Central memory CD8-positive, alpha-beta T cell (primary cell): ENCODE measurements at places on chromosomes 11 and 22.
A peak's percentile ranks its signal among the peaks of the same experiment; 100 is the strongest.

- no peak overlapping the region for H3K4me3 ChIP-seq
- DNase-seq = no peak
- no peaks in the 10 kb centered on the region for H3K27me3 ChIP-seq
- H3K36me3 ChIP-seq = no peaks in the 10 kb centered on the region
- no peaks in the 10 kb centered on the region for H3K4me1 ChIP-seq
- H3K27ac ChIP-seq = no peak overlapping the region
Observed at GRCh38 chr11:88521399-88521798, 183.9 kb upstream of the CTSC start.

GRCh38 chr22:43481568-43482317, 69.9 kb downstream of the MPPED1 start:
- DNase-seq = no peak
- no peak overlapping the region for H3K4me3 ChIP-seq
- no peak overlapping the region for H3K27ac ChIP-seq
- H3K27me3 ChIP-seq = peaks cover under 1% of the 10 kb centered on the region

DNA sequence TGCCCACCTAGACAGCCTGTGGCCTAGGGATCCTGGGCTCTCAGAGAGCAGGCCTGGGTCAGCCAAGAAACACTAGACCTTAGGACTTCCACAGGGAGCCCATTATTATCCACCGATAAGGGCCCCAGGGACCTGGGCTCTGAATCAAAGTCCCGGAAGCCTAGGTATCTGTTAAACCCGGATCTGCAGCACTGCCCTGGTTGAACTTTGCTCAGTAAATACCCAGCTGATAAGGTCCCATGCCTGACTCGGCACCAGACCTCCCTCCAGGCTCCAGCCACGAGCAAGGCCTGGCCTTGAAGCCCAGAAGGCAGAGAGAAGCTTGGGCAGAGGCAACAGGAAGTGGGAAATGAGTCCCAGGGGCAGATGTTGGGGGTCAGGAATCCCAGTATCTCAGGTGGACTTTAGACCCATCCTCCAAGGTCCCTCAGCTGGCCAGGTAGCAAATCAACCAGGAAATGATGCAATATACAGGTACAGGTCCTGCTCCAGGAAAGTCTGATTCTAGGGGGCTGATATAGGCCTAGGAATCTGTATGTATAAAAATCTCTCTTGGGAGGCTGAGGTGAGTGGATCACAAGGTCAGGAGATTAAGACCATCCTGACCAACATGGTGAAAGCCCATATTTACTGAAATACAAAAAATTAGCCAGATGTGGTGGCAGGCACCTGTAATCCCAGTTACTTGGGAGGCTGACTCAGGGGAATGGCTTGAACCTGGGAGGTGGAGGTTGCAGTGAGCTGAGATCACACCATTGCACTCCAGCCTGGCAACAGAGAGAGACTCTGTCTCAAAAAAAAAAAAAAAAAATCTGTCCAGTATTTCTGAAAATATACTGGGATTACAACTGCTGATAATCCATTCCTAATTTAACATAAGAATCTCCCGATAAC, 18.7 kb downstream of the POU2AF1 start:
- no peak for DNase-seq
- no peak overlapping the region for H3K4me3 ChIP-seq
- no peaks in the 10 kb centered on the region for H3K4me1 ChIP-seq
- no peaks in the 10 kb centered on the region for H3K36me3 ChIP-seq
- no peak overlapping the region for H3K27ac ChIP-seq

DNA sequence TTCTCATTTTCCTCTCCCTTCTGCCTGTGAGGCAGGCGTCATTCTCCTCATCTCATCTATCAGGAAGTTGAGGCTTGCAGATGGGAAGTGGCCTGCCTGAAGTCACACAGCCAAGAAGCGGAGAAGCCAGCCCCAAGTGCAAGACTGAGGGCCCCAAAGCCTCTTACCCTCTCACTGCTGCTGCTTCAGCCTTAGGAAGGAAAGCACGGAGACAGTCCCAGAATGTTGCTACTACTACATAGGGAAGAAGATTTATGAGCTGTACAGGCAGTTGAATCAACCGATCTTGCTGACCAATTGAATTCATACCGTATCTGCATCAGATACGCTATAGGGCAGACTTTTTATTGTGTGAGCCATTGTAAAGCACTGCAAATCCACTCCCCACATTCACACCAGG, 89.0 kb downstream of the CWC15 start:
- no peaks in the 10 kb centered on the region for H3K4me1 ChIP-seq
- H3K27ac ChIP-seq = no peak overlapping the region
- H3K36me3 ChIP-seq = no peaks in the 10 kb centered on the region
- H3K27me3 ChIP-seq = no peaks in the 10 kb centered on the region

- H3K36me3 ChIP-seq = no peaks in the 10 kb centered on the region
- H3K27me3 ChIP-seq = peaks cover 32% of the 10 kb centered on the region
- no peak overlapping the region for H3K4me3 ChIP-seq
- H3K27ac ChIP-seq = no peak overlapping the region
- no peak for DNase-seq
Observed at GRCh38 chr11:9626496-9627394, 37.1 kb upstream of the SWAP70 start.

DNA sequence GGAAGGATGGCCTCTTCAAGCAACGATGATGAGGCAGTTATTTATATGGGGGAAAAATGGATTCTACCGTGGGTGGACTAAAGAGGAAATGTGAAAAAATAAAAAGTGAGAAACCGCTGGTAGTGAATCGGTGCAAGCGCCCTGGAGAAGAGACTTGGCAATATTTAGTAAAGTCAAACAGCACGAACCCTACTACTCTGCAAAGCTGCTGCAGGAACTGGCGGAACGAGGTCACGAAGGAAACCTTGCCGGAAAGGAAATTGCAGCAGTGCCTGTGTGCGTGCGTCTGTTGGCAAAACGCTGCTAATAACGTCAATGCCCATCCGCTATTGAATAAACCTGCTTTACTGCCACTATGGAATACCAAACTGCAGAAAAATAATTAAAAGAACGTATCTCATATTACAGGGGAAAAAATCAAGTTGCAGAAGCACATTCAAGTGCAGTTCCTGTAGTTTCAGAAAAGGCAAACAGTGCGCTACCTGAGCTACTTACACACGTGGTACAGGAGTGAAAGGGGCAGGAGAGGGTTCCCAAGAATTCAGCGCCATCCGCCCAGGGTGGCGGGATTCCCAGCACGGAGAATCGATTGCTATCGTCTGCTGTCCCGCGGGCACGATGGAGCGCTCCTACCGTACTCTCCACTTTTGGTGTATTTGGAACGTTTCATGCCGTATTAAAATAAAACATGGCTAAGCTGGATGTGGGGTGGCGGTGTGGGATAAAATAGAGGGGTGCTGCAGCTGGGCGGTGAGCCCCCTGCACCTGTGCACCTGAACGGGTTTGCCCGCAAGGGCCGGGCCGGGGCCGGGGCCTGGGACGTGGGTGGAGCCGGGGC, 585 bp upstream of the NADSYN1 start:
- H3K4me1 ChIP-seq = peaks cover 69% of the 10 kb centered on the region
- DNase-seq = peak; percentile 40
- H3K27ac ChIP-seq = peak overlapping the region; percentile 75
- H3K27me3 ChIP-seq = no peaks in the 10 kb centered on the region

DNA sequence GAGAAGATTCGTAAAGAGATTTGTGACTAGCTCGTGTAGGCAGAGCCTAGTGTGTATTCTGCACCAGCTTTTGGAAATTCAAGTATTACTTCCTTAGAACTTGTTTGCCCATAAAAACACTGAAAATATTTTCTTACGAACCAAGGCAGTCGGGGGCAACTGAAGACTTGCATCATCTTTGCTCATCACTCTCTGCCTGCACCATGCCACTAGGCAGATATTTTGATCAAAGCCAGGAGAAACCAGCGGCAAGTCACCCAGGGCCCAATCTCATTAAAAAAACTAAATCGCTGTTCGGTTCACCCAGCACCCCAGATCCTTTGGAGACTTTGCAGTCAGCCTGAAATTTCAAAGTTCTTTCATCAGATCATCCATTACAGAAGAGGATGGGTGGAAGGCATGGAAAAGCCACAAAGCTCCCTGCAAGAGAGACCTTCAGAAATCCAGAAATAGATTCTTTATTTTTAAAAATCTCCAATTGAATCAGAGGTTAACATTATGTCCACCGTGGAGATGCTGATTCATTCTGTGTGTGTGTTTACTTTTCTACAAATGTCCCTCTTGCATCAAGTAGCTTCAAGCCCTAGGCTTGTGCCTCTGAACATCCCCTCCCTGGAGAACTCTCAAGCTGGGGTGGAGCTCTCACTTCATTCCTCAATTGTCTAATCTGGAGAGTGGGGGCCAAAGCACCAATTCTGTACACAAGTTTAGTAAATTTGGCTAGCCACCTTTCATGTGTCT, 78.4 kb downstream of the ETS1 start:
- H3K4me1 ChIP-seq = peaks cover 95% of the 10 kb centered on the region
- peaks cover 84% of the 10 kb centered on the region for H3K36me3 ChIP-seq
- H3K27ac ChIP-seq = peak overlapping the region; percentile 91

DNA sequence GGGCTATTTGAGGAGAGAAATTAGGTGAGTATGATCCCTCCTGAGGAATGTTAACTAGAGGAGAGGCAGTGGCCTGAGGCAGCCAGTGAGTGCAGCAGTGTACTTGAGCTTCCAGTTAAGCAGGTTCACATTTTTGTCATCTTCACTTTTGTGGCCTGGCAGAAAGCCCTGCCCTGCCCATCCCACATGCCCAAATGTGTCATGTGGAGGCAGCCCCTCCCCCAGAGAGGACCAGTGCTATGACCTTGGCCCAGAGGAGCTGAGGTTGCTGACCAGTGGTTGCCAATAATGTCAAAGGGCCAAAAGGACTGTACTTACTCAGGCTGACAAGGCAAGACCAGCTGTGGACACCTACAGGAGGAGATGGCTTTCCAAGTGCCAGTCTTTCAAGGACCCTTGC, 17.6 kb upstream of the GRK2 start:
- no peak for DNase-seq
- H3K27ac ChIP-seq = peak overlapping the region; percentile 75
- H3K4me3 ChIP-seq = no peak overlapping the region
- no peaks in the 10 kb centered on the region for H3K27me3 ChIP-seq

DNA sequence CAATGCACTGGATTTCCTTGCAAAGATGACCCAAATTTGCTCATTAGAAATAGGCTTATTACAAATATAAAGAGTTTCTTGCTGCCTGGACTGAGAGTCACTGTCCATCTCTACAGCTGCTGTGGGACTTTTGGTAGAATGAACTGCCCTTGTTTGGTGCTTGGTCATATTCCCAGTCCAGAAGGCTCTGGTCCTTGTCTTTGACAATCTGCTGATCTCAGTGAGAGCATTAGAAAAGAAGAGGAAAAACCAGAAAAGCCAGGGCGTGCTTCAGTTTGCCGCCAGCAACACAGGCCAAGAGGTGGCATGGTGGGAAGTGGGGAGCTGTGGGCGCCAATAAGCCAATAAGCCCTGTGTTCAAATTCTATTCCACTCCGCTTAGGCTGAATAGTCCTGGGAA, 48.2 kb upstream of the PARVA start:
- DNase-seq = no peak
- no peaks in the 10 kb centered on the region for H3K4me1 ChIP-seq
- H3K27ac ChIP-seq = peak overlapping the region; percentile 80
- no peaks in the 10 kb centered on the region for H3K27me3 ChIP-seq
- peaks cover 3% of the 10 kb centered on the region for H3K36me3 ChIP-seq

DNA sequence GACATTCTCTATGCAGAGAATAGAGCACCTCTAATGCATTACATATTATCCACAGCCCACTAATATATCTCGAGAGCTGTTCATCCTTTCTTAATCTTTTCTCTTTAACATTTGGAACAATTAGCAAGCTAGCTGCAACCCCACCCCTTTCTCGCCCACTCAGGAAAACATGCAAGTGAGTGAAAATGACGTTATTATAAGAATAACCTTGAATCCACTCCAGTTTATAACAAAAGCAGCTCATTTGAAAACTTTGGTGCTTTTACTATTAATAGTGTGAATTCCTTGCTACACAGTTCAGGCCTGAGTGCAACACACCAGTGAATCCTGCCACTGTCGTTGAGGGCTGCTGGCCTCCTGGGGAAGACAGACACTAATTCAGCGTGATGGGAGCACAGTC, 63.3 kb upstream of the BMAL1 start:
- DNase-seq = no peak
- H3K36me3 ChIP-seq = peaks cover 2% of the 10 kb centered on the region
- H3K27ac ChIP-seq = no peak overlapping the region
- no peak overlapping the region for H3K4me3 ChIP-seq

DNA sequence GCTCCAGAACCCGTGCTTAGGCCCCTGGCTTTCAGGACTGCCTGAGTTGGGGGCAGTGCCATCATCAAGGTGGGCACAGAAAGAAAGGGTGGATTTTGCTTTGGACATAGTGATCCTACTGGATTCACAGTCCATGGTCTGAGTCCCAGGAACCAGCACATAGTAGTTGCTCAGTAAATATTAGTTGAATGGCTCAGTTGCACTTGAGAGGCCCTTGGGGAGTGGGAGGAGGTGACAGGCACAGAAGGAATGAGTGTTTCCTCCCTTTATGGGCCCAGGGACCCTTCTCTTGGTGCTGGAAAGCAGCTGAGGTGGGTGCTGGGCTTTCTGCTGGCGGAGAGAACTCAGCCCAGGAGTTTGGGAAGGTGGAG, 16.6 kb downstream of the ARHGEF17 start:
- H3K36me3 ChIP-seq = no peaks in the 10 kb centered on the region
- DNase-seq = no peak
- peaks cover 1% of the 10 kb centered on the region for H3K27me3 ChIP-seq
- H3K27ac ChIP-seq = peak overlapping the region; percentile 69
- H3K4me1 ChIP-seq = peaks cover 5% of the 10 kb centered on the region
- H3K4me3 ChIP-seq = no peak overlapping the region

DNA sequence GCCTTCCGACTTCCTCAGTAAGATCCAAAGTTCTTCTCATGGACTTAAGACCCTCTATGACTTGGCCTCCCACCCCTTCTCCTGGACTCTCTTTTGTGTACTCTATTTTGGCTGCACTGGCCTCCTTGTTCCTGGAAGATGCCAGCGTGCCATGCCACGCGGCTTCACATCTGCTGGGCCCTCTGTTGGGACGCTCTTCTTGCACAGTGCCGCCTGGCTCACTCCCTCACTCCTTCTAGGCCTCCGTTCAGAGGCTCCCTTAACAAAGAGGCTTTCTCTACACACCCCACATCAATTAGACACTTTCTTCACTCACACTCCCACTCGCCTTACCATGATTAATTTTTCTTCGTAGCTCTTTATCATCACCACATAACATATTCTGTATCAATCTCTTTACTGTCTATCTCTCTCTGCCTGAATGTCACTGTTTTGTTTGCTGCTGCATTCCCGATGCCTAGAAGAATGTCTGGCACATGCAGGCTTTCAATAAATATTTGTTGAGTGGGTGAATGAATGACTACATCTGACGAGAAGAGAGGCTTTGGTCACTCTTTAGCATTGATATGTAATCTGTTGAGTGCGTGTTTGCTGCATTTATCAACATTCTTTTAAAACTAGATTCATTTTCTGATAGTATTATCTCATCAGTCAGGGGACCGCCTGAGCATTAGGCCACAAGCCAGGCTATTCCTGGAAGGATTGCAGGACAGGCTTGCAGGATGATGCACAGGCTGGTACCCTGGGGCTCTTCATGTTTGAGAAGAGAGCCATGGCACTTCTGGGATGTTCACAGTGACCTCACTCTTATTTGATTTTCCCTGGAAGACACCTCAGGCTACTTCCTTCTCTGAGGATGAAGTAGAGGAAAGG, 60.6 kb upstream of the AMPD3 start:
- no peak overlapping the region for H3K4me3 ChIP-seq
- no peak overlapping the region for H3K27ac ChIP-seq
- peaks cover 71% of the 10 kb centered on the region for H3K27me3 ChIP-seq

- H3K27ac ChIP-seq = no peak overlapping the region
- H3K4me3 ChIP-seq = no peak overlapping the region
- H3K36me3 ChIP-seq = no peaks in the 10 kb centered on the region
- no peak for DNase-seq
- peaks cover 17% of the 10 kb centered on the region for H3K4me1 ChIP-seq
Observed at GRCh38 chr11:45021692-45022141, 71.0 kb upstream of the TP53I11 start.
